ENCODE measurements at places on chromosomes 6 and 20.
A peak's percentile ranks its signal among the peaks of the same experiment; 100 is the strongest.

DNA sequence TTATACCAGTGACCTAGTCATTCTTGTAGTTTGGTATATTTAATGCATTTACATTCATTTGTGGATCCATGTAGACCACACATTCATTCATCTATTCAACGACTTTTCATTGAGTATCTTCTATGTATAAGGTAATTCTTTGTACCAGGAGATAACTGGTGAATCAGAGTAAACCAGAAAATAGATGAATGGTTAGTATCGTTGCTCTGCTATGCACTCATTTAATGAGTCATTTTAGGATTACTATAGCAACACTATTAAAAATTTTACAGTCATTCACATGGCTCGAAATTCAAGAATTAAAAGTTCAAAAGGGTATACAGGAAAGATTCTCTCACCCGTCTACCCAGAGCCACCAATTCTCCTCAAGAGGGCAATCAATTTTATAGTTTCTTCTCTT is 26.8 kb downstream of the DOK5 start:
- DNase-seq, result no peak

DNA sequence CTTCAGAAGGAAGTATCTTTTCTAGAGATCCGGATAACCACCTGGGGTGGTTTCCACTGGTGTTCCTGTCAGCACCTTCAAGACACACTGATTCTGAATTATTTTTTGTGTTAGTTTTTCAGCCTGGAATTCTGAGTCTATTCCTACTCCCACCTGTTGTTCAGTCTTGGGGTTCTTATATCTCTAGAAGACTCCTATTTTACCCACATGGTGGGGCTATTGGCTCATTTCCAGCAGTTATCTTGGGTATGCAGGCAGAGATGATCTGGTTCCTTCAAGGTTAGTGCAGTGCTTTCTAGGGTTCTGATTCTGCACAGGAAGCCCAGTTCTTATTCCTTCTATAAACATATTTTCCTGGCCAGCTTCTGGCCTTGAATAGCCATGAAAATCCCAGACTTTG is 175.6 kb upstream of the PDE7B start:
- DNase-seq, result peak; percentile 8

- no peak for DNase-seq
Measured at GRCh38 chr6:130423044-130423443, 57.2 kb downstream of the TMEM200A start.

- DNase-seq, result no peak
Measured at GRCh38 chr6:83431545-83432155, 799 bp upstream of the ME1 start.

DNA sequence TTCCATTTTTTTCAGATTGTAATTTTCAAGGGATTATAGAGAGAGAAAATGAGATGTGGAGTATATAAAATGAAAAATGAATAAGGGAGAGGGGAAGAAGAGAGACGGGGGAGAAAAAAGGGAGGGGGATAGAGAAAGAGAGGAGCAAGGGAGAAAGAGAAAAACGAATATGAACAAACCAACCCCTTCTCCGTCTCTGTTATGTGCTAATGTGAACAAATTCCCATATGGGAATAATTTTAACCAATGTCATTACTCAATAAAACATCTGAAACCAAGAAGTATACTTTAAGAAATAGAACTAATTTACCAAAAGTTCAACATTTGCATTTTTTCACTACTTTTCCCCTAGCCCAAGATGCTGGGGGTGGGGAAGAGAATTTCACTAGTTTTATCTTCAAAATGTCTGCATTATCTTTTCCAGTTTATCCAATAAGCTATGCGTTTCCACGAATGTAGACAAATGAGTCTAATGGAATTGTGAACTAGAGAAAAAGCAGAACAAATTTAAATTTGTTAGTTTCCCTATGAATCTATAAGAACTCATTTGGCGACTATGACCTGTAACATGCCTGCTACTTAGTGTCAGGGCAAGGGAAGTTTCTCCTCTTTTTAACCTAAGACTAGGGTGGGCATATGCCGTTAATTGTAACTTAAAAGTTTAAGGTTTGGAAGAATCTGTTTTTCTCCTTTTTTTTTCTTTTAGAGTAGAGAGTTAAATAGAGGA is 286.3 kb downstream of the BTBD9 start:
- no peak for DNase-seq

DNA sequence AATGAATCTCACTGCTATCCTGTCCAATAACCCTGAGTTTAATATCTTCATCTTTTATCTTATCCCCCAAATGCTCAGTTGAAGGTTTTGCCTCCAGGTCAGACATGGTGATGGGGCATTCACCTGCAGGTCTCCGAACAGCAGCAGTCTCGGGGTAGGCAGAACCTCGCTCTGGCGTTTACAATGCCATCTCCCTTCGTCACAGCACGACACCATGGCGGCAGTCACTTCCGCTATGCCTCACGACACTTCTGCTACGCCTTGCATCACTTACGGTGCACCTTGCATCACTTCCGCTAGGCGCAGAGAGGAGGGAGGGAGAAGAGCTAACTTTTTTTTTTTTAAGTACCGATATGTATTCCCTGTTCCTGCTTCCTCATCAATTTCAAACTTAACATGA is 194.9 kb downstream of the BCAS1 start:
- no peak for DNase-seq

GRCh38 chr6:24381476-24382219 is 21.1 kb upstream of the MRS2 start:
- no peak for DNase-seq

DNA sequence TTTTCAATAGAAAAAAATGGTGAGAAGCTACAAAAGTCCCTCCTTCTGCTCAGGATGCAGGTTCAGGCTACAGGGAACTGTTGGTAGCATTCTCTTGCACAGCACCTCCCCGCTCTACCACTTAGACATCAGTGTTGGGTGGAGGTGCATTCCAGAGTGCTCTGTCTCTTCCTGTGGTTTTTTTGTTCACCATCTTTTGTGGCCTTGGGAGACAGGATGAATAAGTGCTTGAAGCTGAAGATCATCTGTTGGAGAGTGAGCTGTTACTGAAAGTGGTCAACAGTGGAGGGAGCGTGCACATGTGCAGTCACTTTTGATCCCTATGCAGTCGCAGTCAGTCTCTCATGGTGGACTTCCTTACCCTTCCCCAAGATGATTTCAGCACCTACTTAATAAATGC is 16.6 kb upstream of the BTBD3 start:
- no peak for DNase-seq

GRCh38 chr20:13312300-13312699 is 91.2 kb downstream of the ISM1 start:
- DNase-seq, result no peak

- DNase-seq, result no peak
Measured at GRCh38 chr20:11378252-11378651, 539.4 kb upstream of the BTBD3 start.

- DNase-seq, result no peak
Measured at GRCh38 chr6:108207013-108207412, 41.2 kb downstream of the NR2E1 start.

GRCh38 chr6:104019075-104019753 is 840.5 kb downstream of the HACE1 start:
- DNase-seq, result no peak

DNA sequence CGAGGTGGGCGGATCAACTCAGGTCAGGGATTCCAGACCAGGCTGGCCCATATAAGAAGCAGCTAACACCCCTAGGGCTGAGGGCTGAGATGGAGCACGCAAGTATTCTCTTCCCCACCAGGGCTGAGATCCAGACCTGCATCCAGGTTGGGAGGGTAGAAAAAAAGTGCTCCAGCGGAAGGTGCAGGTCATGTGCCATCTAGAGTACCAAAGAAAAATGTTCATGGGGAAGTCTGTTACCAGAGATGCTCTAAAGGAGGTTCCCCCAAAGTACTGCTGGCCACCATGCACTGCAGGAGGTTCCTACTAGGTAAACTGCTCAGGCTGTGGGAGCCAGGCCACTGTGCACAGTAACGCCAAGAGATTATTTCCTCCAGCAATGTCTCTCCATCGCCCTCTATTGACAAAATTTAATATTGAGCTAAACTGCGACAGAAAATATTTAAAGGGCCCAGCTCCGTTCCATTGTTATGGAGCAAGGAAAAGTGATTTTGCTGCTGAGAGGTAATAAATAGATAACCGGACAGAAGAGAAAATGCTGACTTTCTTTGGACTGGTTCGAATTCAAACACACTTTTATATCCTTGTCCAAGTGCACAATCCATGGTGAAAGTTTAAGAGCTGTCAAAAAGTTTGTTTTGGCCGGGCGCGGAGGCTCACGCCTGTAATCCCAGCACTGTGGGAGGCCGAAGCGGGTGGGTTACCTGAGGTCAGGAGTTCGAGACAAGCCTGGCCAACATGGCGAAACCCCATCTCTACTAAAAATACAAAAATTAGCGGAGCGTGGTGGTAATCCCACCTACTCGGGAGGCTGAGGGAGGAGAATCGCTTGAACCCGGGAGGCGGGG is 159.9 kb downstream of the OR2B2 start:
- no peak for DNase-seq

- DNase-seq, result no peak
Measured at GRCh38 chr6:15218401-15218800, 27.5 kb upstream of the JARID2 start.

DNA sequence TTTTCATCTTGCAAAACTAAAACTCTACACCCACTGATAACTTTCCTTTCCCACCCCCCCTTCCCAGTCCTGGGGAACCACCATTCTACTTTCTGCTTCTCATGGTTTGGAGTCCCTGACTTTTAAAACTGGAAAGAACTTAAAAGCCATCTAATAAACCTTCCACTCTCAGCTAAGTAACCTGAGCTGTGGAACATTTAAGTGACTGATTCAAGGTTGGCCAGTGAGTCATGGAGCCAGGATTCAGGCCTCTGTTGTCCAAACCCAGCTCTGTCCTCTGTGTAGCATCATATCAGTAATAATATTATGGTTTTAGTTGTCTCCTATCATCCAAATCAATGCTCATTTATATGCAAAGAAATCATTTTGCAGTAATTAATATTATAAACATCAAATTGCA is 176.0 kb upstream of the NT5E start:
- no peak for DNase-seq

DNA sequence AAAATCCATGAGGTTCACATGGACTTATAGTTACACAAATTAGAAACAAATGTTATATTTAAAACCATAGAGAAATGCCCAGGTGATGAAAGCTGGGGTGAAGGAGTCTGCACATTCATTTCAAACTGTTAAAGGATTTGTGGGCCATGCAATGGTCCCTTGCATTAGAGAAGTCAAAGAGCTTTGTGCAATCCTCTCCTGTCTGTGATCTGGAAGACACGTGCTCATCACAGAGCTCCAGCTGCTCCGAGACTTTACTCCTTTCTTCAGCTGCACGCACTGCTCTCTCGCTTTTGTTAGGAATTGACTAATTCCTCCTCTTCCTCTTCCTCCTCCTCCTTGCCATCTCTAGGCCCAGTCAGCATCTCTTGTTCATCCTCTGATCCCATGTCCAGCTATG is 4.1 kb upstream of the AIF1 start:
- no peak for DNase-seq

DNA sequence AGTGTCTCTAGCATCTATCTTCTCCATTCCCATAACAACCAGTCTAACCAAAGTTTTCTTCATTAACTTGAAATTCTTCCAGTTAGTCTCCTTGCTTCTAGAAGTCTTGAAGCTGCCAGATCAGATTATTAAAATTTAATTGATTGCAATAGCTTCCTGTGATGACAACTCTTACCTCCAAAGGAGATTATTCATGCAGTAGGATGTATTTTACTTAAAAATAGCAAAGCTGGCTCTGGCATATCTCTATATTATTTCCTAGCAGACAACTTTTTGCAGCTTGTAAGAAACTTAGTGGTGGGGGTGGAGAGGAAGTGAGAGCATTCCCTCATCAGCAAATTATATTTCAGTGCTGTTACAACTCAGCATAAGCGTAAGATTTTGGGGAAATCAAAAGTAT is 290.4 kb downstream of the GRIK2 start:
- DNase-seq, result no peak

GRCh38 chr6:151176911-151177770 is 62.6 kb upstream of the AKAP12 start:
- no peak for DNase-seq

- no peak for DNase-seq
Measured at GRCh38 chr20:19940988-19941460, 76.1 kb upstream of the NAA20 start.

DNA sequence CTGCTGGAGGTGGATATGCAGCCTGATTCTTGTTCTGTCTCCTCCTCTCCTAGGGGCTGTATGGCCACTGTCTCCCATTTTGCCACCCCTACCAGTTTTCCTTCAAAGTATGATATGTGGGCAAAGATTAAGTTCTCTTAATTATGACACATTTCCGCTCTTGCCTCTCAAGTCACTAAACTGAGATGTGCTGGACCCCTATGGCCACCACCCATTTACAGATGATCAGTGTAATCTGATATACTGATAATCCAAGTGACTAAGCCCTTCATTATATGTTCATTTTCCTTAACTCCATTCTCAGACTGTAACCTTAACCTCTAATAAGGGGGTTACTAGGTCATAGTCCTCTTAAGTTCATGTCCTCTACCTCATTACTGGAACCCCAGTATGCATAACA is 711 bp upstream of the C20orf141 start:
- no peak for DNase-seq

- no peak for DNase-seq
Measured at GRCh38 chr20:53957451-53958172, 112.8 kb downstream of the BCAS1 start.

DNA sequence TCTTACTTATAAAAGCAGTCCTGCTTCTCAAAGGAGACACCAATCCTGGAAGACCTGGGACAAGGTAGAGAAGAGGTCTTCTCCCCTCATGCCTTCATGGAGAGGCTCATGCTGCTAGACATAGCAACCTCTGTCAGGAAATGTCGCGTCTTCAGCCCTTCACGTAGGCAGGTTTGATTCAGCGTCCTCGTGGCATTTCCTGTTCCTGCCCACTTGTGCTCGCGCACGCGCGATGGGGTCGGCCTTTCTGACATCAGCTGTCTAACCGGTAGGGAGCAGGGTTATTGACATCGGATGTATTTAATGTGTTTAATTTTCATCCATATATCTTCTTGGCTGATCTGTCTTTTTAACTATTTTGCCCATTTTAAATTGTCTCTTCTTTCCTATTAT is 292.4 kb downstream of the THBS2 start:
- DNase-seq, result no peak

- DNase-seq, result no peak
Measured at GRCh38 chr6:8243475-8243874, 141.1 kb upstream of the EEF1E1 start.

GRCh38 chr6:107598091-107598490 is 108.2 kb downstream of the SOBP start:
- DNase-seq, result no peak
